Naive thymus-derived CD8-positive, alpha-beta T cell (primary cell): ENCODE measurements at places on chromosomes 1 and 21.

GRCh38 chr21:26138615-26139257 is 31.8 kb downstream of the APP start:
- DNase-seq, result no peak

DNA sequence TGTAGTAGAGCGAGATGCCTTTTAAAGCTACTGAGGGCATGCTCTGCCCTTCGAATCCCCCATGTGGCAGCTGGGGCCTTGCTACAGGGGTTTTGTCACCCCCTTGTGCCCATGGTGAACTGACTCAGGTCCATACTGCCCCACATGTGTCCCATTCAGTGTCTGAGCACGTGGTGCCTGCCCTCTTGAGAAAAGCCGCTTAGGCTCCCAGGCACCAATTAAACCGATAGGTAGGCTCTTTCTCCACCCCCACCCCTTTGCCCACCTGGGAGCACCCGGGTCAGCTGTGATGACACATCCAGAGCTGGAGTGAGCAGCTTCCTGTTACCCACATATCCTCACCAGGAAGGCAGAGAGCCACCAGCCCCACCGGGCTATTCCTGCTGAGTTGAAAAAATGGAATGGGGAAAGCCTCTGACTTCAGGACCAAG is 30.5 kb downstream of the TMCC2 start:
- no peak for DNase-seq

GRCh38 chr1:96980448-96980847 is 258.9 kb downstream of the PTBP2 start:
- no peak for DNase-seq

- no peak for DNase-seq
Observed at GRCh38 chr1:155864393-155864792, 5.0 kb downstream of the SYT11 start.

DNA sequence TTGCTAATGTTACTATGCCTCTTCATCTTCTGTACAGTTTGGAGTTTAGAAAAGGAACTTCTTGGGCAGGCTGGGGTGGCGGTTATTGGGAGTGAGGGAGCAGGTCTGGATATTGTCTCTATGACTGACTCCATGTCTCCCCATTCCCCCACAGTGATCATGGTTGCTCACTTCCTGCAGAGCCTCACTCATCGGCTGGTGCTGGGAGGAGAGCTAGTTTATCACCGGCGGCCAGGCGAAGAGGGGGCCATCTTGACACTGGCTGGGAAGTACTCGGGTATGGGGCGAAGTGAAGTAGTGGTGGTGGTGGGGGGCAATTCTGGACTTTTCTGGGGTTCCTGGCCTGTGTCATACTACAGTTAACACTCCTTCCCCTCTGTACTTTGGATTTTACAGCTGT is 2.2 kb downstream of the TOMM40L start:
- DNase-seq, result no peak

DNA sequence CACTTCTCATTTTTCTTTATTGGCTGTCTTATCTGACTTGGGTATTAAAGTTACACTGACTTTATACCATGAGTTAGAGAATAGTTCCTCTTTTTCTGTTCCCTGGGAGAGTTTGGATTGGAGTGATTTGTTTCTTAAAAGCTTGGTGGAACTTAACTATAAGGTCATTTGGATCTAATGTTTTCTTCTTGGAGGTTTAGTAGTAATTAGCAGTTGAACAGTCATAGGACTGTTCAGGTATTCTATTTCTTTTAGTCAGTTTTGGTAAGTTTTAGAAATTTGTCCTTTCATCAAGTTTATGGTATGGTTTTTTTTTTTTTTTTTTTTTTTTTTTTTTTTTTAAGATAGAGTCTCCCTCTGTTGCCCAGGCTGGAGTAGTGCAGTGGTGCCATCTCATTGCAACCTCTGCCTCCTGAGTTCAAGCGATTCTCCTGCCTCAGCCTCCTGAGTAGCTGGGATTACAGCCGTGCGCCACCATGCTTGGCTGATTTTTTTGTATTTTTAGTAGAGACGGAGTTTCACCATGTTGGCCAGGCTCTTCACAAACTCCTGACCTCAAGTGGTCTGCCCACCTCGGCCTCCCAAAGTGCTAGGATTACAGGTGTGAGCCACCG is 6.3 kb downstream of the TTC3 start:
- no peak for DNase-seq

DNA sequence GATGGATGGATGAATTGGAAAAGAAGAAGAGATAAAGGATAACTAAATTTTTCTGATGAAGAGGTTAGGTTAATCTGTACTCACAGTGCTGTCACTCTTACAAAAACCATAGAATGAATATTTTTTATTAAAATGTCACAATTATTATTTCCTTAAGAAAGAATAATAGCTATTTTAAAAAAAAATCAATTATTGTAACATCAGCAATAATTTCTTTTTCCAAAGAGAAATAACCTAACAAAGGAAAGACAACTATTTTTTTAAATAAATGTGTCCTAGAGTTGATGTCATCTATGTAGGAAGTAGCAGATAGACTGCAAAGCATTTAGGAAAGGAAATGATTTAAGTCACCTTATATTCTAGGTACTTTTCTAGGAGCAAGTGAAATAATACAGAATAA is 33.6 kb upstream of the PLPPR4 start:
- no peak for DNase-seq

DNA sequence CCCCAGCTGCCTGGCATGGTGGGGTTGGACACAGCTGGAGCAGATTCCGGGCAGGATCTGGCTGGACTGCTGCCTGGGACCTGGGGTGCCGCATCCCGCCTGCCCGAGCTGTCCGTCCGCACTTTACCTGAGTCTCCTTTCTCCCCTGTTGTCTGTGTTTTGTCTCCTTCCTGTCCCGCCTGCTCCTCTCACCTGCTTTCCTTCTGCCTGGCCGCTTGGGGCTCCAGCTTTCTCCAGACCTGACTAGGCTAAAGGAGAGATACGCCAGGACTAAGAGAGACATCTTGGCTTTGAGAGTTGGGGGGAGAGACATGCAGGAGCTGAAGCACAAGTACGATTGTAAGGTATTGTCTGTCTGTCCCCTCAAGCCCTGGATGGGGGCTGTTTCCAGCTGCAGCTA is 73.3 kb downstream of the ARHGEF10L start:
- DNase-seq, result no peak

- DNase-seq, result no peak
Observed at GRCh38 chr1:116682641-116683221, 15.2 kb upstream of the IGSF3 start.

DNA sequence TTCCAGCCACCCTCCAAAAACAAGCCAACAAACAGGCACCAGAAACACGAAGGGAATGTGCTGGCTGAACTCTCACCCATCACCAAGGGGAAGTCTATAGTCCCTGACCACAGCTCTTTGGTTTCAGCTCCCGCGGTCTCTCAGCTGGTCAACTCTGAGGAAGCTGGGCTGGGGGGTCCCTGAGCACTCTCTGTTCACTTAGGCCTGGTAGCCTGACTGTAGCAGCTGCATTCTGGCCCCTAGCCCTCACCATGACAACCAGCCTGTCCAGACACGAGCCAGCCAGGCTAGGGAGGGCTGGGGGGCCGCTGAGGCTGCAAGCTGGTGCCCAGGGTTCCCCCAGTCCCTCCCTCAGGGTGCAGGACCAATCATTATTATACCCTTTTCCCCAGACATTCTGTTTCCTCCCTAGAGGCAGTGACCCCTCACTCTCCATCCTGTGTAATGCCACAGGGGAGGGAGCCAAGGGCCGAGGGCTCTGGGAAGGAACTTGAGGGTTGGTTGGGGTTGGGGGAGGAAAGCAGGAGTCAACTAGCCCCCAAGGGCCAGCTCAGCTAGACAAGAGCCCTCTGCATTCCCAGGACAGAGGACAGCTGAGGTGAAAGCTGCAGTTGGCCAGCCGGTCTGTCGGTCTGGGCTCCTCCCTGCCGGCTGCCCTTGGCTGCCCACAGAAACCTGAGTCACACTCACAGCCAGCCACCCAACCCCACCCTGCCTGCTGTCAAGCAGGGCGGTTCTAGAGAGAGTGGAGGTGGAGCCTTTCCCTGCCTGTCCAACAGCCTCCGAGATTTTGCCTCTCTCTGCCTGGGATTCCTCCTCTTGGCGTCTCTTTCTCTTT is 1.2 kb upstream of the TRAPPC3 start:
- peak; percentile 68 for DNase-seq

DNA sequence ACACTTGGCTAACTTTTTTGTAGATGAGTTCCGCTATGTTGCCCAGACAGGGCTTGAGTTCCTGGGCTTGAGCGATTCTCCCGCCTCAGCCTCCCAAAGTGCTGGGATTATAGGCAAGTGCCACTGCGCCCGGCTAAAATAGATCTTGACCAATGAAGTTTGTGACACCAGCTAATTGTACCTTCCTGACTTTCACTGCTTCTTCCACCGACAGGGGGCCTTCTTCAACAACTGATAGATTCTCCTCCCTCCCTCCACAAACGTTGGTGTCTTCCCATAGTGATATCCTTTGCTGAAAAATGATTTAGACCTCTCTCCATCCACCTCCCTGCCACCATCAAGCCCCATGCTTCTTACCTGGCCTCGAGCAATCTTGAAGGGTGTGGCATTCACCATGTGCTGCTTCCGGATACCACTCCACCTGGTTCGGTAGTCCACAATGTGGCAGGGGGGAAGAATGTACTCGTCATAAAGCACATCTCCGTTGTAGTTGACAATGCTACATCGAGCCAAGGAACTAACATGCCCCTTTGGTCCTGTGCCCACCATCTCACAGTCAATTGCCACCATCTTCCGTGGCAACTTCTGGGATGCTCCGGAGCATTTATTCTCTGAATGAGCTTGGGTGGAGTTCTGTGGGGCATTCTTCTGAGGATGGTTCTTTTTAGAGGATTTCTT is 1.6 kb upstream of the METTL25B start:
- DNase-seq, result no peak

- peak; percentile 76 for DNase-seq
Observed at GRCh38 chr1:156053768-156054499, at the start of gene UBQLN4. UBQLN4 (minus strand) TSS chr1:156053798; CDS start chr1:156053701, 97 bp downstream.

DNA sequence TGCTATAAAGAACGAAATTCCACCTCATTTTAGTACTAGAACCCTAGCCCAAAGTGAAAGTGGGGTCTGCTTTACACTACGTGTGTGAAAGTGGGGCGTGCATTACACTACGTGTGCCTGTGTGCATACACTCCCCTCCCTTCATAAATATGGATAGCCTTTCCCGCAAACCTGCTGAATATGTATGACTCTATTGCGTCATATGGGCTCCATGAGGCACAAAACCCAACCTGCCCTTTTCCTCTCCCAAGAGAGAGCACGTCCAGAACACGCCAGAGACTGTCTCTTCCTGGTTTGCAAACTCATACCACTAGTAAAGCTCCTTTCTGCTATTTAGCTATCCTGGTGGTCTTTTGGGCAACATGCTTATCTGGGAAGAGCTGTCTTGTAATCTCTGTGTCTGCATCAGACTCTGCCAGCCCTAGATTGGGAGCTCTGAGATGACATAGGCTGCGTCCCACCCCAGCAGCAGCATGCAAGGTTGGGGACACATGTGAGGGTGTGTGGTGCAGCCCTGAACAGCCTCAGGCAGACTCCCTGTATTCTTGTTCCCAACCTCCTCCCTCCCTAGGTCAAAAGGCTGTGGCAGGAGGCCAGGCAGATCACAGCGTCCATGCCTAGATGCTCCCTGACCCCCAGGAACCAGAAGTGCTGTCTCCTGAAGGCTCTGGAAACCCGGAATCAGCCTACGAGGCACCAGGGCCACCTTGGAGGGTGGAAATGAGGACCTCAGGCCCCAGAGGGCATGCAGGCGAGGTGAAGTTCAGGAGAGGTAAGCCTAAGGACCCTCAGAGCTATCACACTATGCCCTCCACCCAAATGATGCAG is 12.3 kb upstream of the PADI1 start:
- no peak for DNase-seq

GRCh38 chr1:179744401-179745130 is 1.5 kb downstream of the FAM163A start:
- DNase-seq, result no peak

GRCh38 chr1:204240233-204240632 is 26.4 kb upstream of the GOLT1A start:
- no peak for DNase-seq

DNA sequence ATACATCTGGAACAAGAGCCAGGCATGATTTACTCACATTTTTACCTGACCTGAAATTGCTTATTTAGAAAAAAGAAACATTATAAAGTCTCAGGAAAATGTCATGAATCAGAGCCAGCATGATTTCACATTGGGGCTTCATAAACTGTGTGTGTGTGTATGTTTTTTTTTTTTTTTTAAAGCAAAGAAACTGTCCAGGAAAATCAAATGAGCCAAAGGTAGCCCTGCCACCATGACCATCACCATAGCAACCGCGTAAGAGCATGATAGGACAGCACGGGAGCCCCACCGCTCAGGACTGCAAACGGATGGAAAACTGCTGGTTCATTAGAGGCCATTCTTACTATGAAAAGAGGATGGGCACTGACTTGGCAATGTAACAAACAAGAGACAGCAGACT is 139.2 kb downstream of the NTMT2 start:
- DNase-seq, result no peak

DNA sequence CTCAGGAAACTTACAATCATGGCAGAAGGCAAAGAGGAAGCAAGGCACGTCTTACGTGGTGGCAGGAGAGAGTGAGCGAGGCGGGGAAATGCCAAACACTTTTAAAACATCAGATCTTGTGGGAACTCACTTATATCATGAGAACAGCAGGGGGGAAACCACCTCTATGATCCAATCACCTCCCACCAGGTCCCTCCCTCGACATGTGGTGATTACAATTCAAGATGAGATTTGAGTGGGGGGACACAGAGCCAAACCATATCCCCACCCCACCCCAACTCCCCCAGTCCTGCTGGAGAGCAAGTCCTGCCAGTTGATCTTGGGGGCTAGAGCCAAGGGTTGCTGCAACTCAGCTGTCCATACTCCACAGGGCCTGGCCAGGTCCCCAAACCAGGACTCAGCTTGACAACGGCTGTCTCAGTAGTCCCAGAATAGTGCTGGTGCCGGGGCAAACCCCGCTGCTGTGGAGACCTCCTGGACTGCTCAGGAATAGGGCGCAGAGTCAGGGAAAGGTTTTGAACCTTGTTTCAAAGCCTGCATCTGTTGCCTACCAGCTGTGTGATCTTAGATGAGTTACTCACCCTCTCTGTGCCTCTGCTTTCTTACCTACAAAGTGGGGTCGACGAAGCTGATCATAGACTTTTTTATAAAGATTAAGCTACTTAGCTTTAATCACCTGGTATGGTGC is 79.5 kb downstream of the STUM start:
- DNase-seq, result no peak

DNA sequence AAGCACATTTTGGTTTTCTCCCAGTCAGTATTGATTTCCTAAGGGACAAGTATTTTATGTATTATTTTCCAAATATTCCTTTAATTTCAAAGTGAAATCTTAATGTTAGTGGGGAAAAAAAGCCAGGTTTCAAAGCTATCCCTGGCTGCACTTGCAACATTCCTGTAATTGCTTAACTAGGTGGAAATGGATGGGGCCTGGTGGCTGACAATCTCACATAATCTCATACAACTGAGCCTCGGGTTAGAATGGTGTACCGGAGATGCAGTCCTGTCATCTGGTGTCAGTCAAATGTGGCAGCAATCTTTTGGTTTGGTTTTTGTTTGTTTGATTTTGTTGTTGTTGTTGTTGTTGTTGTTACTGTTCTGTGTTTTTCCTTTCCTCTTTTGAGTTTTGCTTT is 46.1 kb downstream of the KDM1A start:
- DNase-seq, result no peak

- DNase-seq, result no peak
Observed at GRCh38 chr1:81876901-81877733, 76.4 kb downstream of the ADGRL2 start.
